ENCODE measurements at places on chromosomes 6 and 20.

GRCh38 chr20:64115171-64115911 is 8.0 kb upstream of the NPBWR2 start:
- peak; percentile 38 for DNase-seq

- DNase-seq, result no peak
These were observed 64.0 kb upstream of the ADGRF4 start for GRCh38 chr6:47634210-47635047.

GRCh38 chr6:49935387-49935786 is 28.6 kb downstream of the DEFB114 start:
- DNase-seq, result no peak

GRCh38 chr6:16333580-16333979 is 95.2 kb downstream of the GMPR start:
- no peak for DNase-seq

GRCh38 chr20:38452880-38453624 is 17.9 kb upstream of the SNHG17 start:
- peak; percentile 35 for DNase-seq

DNA sequence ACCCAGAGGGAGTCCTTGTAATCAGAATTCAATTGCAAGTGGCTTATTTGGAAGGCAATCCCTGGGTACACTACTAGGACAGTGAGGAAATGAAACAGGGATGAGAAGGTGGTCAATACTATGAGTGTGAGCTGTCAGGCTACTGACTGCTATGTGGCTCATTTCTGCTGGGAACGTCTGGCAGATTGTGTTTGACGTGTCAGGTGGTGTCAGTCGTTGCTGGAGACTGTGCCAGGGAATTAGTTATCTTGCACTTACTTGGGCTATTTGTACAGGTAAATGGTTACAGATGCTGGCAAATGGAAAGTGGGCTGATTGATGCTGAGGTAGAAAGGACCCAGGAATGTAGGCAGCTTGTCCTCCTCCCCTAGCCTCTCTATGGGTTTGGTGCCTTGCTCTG is 17.4 kb downstream of the CST4 start:
- DNase-seq, result no peak

DNA sequence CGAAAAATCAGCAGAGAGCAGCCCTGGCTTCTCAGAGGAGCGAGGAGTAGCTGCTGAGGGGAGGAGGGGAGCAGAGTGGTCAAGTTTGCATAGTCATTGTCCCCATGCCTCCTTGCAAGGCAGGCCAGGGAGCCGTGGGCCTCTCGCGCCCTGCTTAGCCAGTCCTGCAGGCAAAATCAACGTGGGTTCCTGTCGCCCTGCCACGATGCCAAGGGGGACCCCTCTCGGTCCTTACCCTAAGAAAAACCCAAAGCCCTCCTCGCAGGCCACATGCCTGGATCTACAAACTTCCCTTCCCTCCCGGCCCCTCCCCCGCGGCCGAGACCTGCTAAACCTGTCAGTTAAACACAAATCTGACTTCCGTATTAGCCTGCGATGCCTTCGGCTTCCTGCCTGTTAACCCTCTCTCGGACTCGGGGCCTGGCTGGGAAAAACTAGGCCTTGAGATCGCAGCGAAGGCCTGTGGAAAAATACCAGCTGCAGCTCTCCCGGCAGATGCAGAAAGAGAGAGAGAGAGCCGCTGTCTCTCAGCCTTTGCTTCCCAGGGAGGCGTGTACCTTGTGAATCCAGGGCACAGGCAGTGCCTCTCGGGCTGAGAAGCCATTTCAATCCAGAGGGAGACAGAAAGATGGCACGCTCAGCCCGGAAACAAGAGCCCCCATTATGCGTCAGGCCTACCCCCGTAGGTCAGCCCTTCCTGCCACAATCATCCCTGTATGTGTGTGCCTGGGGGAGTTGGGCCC is 968 bp upstream of the ZMYND8 start:
- peak; percentile 61 for DNase-seq

DNA sequence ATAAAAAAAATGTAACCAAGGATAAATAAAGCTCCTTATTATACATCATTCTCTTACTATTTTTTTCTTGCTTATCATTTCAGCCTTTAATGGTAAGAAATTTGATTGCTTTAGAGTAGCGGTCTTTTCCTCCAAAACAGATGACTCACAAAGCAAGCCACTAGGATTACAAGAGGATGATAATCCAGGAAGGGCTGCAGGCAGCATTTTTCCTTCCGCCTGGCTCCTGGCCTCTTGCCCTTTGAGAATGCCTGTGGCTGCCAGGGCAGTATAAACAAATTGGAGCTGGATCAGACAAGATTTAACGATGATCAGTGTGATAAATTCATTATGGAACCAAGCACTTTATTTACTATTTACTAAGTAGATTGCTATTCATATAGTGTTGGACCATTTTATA is 9.7 kb upstream of the FBXL4 start:
- no peak for DNase-seq

DNA sequence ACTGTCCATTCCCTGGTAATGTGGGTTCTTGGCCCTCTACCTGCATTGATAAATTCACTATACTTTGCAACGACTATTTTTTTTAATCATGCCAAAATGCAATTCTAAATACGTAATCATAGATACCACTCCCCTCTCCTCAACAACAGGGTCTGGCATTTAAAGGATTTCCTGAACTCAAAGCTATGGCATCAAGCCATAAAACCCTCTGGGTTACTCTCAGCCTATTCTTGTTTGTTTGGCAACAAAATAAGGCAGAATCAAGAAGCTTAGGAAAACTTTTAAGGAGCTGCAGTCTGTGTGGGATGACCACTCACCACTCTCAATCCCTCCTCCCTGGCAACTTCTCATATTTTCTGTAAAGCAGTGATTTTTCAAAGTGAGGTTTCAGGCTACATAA is 669.9 kb upstream of the ID4 start:
- no peak for DNase-seq

GRCh38 chr6:5029609-5030008 is 25.8 kb upstream of the RPP40 start:
- DNase-seq, result no peak

DNA sequence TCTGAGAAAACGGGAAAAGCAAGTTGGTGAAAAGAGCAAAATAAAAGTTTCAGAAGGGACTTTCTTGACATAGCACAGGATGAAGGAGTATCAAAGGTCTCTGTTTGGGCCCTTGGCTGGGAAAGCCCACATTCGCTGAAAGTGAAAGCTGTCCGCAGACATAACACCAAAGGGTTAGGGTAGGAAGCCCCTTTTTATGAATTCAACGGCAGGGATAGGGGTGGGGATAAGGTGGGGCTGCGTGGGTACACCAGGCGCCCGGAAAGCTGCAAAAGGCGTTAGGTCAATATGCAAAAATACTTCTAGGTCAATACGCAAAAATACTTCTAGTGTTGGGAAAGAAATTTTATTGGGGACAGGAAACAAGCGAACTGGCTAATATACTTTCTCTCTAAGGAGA is 135.1 kb downstream of the OR2B2 start:
- no peak for DNase-seq
